ENCODE measurements at places on chromosomes 2 and 18.

DNA sequence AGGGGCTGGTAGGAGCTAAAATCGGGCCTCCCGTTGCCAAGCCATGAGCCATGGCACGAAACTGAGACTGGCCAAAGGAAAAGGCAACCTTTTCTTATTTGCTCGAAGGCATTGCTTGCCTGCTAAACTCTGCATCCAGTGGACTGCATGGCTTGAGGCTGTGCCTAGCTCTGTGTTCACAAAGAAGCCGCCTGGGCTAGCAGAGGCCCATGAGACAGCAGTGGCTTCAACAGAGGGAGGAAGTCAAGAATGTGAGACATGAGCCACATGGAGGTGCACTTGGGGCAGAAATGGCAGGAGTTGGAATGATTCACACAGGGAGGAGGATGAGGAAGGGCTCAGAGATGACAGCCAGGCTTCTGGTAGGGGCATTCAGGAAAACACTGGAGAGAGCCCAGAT, 33.5 kb downstream of the TPRKB start:
- DNase-seq: peak; percentile 28

- DNase-seq: no peak
These were observed 8.8 kb downstream of the ATIC start for GRCh38 chr2:215320679-215321078.

GRCh38 chr2:152492911-152493310, 157.9 kb downstream of the FMNL2 start:
- no peak for DNase-seq

- DNase-seq: no peak
These were observed 1.7 kb upstream of the BCL2 start for GRCh38 chr18:63321291-63321690.

DNA sequence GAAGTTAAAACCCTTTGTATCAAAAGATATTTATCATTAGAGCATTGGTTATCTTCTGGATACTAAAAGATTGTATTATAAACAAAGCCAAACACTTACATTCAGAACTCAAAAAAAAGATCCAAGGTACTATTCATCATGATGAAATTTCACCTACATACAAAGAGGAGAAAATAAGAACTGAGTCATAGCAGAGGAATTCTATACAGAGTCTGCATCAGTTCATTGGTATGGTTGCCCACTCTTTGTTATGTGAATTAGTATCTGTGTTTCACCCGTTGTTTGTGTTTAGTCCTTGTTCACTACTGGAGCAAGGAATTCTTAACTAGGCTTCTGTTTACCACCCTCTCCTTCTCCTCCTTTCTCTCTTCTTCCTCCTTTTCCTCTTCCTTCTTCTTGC, 157.9 kb downstream of the LNPK start:
- DNase-seq: no peak

DNA sequence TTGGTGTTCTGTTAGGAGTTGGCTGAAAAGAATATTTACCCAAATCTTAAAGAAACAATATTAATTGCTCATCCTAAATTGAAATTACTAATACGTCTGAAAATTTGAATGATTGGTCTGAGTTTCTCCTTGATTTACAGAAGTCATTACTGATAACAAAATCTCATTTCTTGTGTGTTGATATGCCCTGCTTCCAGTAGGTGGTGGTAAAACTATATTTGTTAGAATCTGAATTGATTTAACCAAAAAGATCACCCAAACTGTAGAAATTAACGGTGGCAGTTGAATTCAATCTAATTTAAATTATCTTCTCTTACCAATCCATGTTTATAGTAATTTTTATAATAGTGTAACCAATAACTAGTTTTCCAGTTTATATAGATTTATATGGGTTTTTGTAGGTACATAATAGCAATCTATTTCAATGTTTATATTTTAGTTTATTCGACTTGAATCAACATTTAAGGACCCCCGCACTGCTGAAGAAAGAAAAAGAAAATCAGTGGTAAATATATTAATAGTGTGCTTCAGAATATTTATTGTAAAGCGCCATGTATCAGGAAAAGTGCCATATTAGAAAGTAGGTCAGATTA, 38.3 kb downstream of the PAPOLG start:
- no peak for DNase-seq

- DNase-seq: no peak
These were observed 2.9 kb downstream of the CLHC1 start for GRCh38 chr2:55229221-55229620.

DNA sequence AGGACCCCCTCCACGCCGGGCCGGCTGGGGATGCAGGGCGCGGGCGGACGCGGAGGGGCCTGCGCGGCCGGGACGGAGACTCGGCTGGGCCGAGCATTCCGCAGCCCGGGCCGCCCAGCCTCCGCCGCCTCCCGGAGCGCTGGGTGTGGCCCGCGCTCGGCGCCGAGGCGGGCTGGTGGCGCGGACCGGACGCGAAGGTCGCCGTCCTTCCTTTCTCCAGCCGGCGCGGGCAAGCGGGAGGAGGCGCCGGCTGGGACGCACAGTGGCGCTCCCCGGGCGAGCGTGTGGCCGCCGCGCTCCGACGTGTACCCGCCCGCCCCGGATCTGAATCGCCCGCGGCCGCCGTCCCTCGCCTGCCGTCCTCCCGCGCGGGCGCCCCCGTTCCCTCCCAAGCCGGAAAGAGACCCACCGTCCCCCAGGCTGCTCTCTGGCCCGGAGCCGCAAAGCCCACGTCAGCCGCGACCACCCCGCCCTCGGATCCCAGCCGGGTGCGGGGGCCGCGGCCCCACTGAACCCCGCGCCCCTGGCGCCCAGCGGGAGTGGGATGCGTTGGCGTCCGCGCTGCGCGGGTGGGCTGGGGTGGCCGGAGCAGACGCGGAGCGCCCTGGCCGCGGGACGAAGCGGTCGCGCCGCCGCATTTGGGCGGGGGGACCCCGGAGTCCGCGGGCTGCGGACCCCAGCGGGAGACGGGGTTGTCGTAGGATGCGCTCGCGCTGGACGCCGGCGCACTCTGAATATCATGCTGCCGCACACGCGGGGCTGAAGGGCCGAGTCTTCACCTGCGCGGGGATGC, 634 bp downstream of the SPATS2L start:
- no peak for DNase-seq

DNA sequence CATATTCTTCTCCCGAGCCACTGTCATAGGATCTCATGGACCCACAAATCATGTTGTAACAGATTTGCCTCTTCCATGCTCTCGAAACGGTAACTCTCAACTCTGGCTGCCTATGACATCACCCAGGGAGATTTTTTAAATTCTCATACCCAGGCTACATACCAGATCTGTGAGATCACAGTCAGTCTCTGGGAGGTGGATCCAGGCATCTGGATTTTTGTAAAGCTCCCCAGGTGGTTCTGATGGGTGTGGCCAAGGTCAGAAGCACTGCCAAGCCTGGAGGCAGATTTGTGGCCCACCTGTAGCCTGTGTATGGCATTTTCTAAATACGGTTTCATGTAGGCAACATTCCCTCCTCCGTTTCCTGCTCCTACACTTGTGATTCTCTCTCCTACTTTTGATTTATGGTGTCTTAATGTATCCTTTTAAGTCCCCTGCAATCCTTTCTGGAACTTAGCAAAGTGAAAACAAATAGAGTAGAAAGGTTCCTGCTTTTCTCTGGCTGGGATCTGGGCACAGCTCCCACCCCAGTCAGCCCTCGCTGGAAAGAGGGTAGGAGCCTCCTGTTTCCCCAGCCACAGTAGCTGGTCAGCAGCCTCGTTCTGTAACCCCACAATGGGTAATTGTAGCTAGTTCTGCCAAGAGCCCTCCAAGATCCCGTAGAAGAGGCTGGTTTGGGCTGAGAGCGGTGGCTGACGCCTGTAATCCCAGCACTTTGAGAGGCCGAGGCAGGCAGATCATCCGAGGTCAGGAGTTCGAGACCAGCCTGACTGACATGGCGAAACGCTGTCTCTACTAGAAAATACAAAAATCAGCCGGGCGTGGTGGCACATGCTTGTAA, 96.2 kb downstream of the KLHL29 start:
- no peak for DNase-seq

GRCh38 chr2:240631548-240632305, 6.4 kb downstream of the GPR35 start:
- no peak for DNase-seq

GRCh38 chr18:78788161-78788560, 191.5 kb upstream of the SALL3 start:
- DNase-seq: no peak

DNA sequence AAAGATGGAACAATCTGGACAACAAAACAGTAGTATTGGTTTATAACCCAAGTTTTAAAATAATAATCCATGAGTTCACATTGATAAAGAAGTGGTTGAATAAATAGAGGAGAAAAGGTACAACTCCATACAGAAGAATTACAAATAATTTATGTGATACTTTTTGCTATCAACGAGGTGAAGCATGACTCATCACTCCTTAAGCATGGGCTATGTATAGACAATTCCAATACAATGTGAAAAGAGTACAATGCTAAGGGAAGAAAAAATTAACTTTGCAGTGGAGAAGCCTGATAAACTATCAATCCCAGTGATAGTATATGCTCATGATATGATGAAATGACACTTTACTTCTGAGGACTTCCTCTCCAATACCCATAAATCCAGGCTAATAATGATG, 312.9 kb downstream of the GULP1 start:
- no peak for DNase-seq

GRCh38 chr2:154392256-154392655, 306.2 kb upstream of the KCNJ3 start:
- DNase-seq: no peak

DNA sequence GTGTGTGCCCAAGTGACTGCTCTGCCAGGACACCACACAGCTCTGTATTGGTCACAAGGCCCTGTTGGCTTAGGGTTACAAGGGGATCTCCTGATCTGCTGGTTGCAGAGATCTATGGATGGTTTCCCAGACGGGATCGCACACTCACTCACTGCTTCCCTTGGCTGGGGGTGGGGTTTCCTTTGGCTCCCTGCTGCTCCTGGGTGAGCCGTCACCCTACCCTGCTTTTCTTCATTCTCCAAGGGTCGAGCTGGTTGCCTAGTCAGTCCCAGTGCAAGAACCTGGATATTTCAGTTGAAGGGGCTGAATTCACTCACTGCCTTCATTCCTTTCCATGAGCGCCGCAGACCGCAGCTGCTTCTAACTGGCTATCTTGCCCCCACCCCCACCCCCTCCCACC, 56.3 kb downstream of the GTF3C3 start:
- no peak for DNase-seq

GRCh38 chr2:238845583-238846377, 2.1 kb upstream of the TWIST2 start:
- DNase-seq: no peak

GRCh38 chr2:168530982-168531622, 75.0 kb downstream of the CERS6 start:
- no peak for DNase-seq

DNA sequence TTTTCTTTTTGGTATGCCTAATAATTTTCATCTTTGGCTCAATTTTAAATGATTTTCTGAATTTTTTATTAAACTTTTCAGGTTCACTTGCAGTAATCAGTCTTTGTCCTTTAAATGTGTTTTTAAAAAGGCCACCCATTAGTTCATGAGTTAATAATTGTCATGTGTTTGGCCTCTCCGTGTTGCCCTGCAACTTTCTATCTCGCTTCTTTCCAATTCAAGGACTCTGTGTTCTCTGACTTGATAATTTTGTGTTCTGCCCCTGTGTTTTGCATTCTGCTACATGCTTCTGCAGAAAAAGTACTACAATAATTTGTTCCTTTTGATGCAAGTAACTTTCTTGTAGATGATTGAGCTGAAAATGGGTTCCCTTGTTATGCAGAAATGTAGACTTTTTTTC, 921.4 kb upstream of the LRATD1 start:
- DNase-seq: no peak

GRCh38 chr18:57976230-57976773, 67.7 kb upstream of the NEDD4L start:
- DNase-seq: no peak

DNA sequence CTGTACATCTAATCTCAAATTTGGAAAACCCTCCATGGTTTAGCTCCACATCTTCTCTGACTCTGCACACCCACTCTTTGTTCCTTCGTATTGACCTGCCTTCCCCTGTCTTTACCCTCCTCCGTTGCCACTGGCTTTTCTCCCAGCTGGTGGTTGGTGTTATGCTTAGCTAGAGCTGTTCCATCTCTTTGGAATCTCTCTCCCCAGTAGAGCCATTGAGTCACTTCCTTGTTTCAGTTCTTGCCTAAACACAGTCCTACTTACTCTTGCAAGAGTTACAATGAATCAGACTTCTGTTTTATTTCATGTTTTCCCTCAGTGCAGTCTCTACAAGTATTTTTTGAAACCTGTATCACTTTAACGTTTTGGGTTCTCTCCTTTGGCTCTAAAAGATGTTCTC, 263.9 kb downstream of the LTBP1 start:
- no peak for DNase-seq

GRCh38 chr18:40367576-40367975, 1587.5 kb upstream of the PIK3C3 start:
- no peak for DNase-seq

- DNase-seq: no peak
These were observed 52.9 kb upstream of the XDH start for GRCh38 chr2:31467426-31467825.

GRCh38 chr2:26144953-26145680, 27.8 kb upstream of the GAREM2 start:
- peak; percentile 10 for DNase-seq

DNA sequence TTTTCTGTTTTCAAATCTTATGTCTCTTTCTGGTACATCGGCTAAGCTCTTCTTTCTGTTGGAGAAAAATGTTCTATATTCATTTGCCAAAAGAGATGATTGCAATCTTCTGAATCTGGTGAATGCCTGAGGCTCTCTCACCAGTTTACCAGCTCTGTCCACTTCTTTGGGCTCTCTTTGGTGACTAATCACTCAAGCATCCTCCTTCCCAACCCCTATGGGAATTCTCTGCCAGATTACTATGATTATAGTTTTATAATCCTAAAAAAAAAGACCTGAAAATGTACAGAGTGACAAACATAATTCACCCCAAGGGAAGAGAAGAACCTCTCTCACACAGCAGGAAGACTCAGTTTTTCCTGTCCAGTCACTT, 187.3 kb downstream of the CAMKMT start:
- no peak for DNase-seq

- no peak for DNase-seq
These were observed 52.4 kb upstream of the B3GNT7 start for GRCh38 chr2:231343006-231343710.

DNA sequence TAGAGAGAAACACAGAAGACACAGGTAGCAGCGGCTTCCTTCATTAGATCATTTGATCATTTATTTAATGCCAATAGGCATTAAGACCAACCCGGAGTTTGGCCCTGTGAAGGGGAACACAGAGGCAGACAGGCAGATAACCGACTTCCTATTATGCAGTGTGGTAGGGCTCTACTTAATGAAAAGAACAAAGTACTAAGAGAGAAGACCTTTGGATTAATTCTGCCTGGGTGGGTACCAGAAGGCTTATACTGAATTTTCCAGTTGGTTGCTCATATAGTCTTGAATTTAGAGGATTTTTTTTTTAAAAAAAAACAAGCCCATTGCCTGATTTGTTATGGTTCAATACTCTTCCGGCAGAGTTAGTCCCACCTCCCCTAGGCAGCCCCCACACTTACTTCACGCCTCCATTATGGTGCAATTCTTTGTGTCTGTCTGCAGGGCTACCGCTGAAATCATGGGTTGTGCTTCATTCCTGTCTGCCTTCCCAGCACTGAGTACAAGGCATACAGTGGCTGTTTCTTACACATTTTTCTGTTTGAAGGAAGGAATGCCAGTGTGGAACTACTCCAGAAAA, 244.3 kb upstream of the APCDD1 start:
- DNase-seq: no peak

All from HL-60 (cell line).